A172 (cell line): ENCODE measurements at places on chromosomes 6 and 20. TPM values are rescaled to one million over a fixed set of nuclear protein-coding genes. Genes with fewer than 3 reads are reported as not detected.

KCNK17 gene
- not detected in 2 replicates for total RNA-seq

SASH1 gene
- total RNA-seq = 6.8 and 7.1 TPM in 2 replicates

GSTA3 gene
- total RNA-seq = not detected in 2 replicates

PHACTR1 gene
- total RNA-seq = 0.55 and 1.6 TPM in 2 replicates

FAM83B gene
- total RNA-seq = not detected in 2 replicates

STXBP5 gene
- total RNA-seq = 37.6 and 39.3 TPM in 2 replicates

GLP1R gene
- total RNA-seq = not detected in 2 replicates

KIAA1755 gene
- 0.57 and 0.69 TPM in 2 replicates for total RNA-seq

HLA-DQA2 gene
- not detected in 2 replicates for total RNA-seq

RIPOR2 gene
- 0.53 TPM in 1 of 2 replicates, not detected in the other for total RNA-seq

RIMS1 gene
- not detected in 2 replicates for total RNA-seq

ITCH gene
- 40.9 and 63.8 TPM in 2 replicates for total RNA-seq

PSMB1 gene
- total RNA-seq = 628 and 675 TPM in 2 replicates

NFKBIE gene
- total RNA-seq = 22.4 and 33.4 TPM in 2 replicates

GFRA4 gene
- total RNA-seq = not detected in 2 replicates

MICB gene
- total RNA-seq = 16.5 and 17.1 TPM in 2 replicates

SALL4 gene
- 0.02 TPM in 1 of 2 replicates, not detected in the other for total RNA-seq

NRN1 gene
- total RNA-seq = 6.5 and 8.7 TPM in 2 replicates

C6orf118 gene
- total RNA-seq = 0.29 TPM in 1 of 2 replicates, not detected in the other

CRISP2 gene
- not detected in 2 replicates for total RNA-seq

INSM1 gene
- not detected in 2 replicates for total RNA-seq

FRK gene
- 0.02 and 0.05 TPM in 2 replicates for total RNA-seq

SPACA1 gene
- total RNA-seq = not detected in 2 replicates

SLC22A7 gene
- total RNA-seq = not detected in 2 replicates

FAM184A gene
- total RNA-seq = 3.1 and 4.6 TPM in 2 replicates

TRIM10 gene
- not detected in 2 replicates for total RNA-seq

CNBD2 gene
- 5.8 and 12.4 TPM in 2 replicates for total RNA-seq

RRAGD gene
- 33.5 and 38.3 TPM in 2 replicates for total RNA-seq

TCP11 gene
- not detected in 2 replicates for total RNA-seq

HCK gene
- not detected in 2 replicates for total RNA-seq

SLC17A2 gene
- not detected in 2 replicates for total RNA-seq

SULF2 gene
- 23.5 TPM in 2 replicates for total RNA-seq

TBX18 gene
- total RNA-seq = not detected in 2 replicates

CLDN20 gene
- not detected in 2 replicates for total RNA-seq

PXMP4 gene
- 10.2 and 11.2 TPM in 2 replicates for total RNA-seq

ADAT2 gene
- total RNA-seq = 1.8 and 3.1 TPM in 2 replicates

ABHD16B gene
- not detected in 2 replicates for total RNA-seq

BANF2 gene
- total RNA-seq = not detected in 2 replicates

NCOA6 gene
- 6.0 and 8.2 TPM in 2 replicates for total RNA-seq

C20orf202 gene
- total RNA-seq = not detected in 2 replicates

HTR1E gene
- not detected in 2 replicates for total RNA-seq
